ENCODE measurements at places on chromosomes 5 and 9. TPM values are rescaled to one million over a fixed set of nuclear protein-coding genes. Genes with fewer than 3 reads are reported as not detected.

- no peak for DNase-seq
Observed at GRCh38 chr9:115267790-115268189, 149.8 kb upstream of the TNC start.

- DNase-seq, result no peak
Observed at GRCh38 chr5:64767959-64768357, 533 bp downstream of the SREK1IP1 start.

The IFNB1 gene
- total RNA-seq, result not detected

DNA sequence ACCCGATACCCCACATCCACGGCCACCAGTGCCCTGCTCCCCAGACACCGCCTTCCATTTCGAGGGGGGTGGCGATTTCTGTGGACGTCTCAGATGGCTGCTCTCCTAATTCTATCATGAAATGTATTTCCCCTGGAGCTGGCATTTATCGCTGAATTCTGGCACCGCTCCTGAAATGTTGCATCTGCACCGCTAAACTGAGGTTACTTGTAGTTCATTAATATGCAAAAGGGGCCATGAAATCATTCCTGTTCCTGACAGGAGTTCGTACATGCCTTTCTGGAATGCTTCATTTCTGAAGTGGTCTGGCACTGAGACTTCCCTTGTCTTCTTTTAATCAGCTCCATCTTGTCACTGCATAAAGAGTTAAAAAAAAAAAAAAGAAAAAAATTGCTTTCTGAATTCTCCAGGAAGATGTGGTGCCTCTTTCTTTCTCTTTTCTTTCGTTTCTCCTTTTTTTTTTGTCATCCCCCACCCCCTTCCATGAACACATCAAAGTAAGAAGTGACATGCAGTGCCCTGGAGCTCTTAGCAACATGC is 97.7 kb upstream of the SMARCA2 start:
- no peak for DNase-seq

GRCh38 chr5:170755679-170756456 is 27.7 kb upstream of the GABRP start:
- no peak for DNase-seq

The GRXCR2 gene
- not detected for total RNA-seq

The CCDC180 gene
- total RNA-seq, result 4.9 TPM

The KCNMB1 gene
- 61.6 TPM for total RNA-seq

The SLIT3 gene
- total RNA-seq, result 140 TPM

DNA sequence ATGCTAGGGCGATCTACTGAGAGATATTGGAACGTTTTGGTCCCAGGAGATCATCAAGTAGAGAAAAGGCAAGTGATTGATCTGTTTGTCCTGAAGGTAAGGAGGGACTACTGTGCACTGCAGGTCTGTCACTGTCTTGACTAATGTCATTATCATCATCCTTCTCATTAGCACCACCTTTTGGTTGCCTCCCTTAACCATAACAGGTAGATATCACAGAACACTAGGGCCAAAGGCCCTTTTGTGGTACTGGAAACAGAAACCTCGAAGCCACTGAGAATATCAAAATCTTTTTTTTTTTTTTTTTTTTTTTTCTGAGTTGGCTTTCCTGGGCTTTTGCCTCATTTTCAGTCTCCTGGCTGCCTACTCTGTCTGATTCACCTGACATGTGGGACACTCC is 134.0 kb downstream of the KCTD16 start:
- no peak for DNase-seq
